Stimulated activated CD4-positive, alpha-beta T cell treated with anti-CD3 and anti-CD28 coated beads, TNF-alpha, amount 100 ng/mL, for 1 hour (primary cell): ENCODE measurements at places on chromosomes 16 and 17.

DNA sequence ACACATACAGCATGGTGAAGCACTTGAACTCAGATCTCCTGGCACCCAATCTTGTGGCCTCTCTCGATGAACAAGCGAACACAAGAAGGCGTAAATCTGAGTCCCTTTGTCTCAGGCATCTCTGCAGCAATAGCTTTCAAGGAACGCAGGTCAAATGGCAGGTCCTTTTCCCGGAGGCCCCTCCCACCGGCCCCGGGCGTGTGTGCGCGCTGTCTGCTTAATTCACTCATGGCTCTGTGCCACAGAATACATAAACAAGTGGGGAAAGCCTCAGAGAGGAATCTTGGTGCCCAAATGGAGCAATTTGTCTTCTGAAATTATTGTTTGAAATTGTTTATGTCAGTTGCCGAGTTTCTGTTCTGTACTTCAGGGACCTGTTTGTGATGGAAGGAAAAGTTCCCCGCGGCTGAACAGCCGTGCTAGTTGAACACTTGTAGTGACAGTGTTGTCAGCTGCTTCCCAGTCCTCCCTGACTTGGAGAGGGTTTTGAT, 14.8 kb downstream of the MYOCD start:
- no peak for DNase-seq

- no peak for DNase-seq
Observed at GRCh38 chr17:50194934-50195865, 6.2 kb downstream of the COL1A1 start.

DNA sequence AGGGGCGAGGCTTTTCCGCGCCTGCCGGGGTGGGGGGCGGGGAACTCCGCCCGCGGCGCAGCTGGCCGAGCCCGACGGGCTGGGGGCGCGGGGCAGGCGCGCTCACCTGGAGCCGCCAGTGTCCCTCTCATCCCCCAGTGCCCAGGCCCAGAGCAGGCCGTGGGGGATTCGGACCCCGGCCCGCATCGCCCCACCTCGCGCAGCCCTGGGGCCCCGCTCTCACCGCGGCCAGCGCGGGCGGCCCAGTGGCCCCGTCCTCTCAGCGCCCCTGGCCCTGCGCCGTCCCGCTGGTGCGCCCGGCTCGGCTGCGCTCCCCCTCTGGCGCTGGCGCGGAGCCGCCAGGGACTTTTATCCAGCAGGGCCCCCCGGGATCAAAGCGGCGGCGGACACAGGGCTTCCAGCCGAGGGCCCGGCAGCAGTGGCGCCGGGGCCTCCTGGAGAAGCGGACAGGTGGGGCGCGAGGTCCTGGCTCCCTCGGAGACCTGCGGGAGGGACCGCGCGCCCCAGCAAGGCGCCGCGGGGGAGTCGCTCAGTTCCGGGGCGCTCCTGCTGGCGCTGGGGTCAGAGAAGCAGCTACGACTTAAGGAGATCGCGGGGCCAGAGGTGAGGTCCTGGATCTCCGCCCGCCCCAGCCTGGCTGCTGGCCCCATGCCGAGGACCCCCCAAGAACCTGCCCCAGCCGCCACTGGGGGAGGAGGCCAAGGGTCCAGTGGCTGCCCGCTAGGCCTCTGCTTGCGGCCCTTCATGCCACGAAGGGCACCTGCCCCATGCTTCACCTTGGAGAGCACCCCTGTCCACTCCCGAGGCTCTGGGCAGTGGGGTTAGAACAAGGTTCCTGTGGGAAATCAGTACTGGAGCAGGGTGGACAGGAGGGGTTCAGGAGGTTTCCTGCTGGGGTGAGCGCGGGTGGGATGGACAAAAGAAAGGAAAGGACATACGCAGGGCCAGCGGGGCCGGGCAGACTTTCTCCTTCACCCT, 823 bp upstream of the NOTUM start:
- DNase-seq, result no peak

DNA sequence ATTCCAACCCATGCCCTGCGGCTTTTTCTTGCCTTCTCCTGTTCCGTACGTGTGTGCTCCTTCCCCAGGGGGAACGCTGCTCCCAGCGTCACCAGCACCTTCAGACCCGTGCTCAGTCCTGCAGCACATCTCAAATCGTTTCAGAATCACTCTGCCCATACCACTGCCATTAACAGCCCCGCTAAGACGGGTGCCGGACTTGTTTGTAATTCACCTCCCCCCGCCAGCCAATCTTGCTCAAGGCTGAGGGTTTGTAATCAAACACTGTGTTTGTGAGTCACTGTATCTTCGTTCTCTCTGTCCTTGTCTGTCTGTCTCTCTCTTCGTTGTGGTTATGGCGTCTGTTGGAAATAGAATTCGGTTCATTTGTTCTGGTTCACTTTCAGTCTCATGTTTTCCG, 17.3 kb downstream of the CARD14 start:
- no peak for DNase-seq

DNA sequence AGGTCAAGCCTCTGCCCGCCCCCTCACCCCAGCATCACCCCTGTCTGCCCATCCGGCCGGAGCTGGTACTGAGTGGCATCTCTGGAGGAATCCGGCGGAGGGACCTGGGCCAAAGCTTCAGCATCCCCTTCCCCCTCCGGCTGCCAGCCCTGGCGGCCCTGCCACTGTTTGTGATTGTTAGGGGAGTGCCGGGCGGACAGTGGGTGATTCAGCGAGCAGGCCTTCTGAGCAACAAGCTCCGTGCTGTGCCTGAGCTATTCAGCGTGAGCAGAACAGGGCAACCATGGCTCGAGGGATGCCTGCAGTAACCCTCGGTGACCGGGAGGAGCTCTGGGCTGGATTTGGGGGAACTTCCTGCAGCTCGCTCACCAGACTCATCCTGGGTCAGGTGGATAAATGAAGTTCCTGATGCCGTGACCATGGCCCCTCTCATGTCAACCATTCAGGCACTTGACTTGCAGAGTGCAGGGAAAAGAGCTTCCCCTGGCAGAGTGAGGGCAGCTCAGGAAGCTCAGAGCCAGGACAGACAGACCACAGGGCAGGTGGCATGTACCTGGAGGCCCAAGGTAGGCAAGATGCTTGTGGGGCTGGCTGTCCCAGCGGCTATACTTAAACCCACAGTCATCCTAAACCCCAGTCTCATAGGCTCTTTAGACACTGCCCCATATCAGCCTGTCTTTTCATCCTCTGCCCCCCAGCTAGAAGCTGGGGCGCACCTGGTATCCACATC, 24.3 kb upstream of the MLKL start:
- no peak for DNase-seq

DNA sequence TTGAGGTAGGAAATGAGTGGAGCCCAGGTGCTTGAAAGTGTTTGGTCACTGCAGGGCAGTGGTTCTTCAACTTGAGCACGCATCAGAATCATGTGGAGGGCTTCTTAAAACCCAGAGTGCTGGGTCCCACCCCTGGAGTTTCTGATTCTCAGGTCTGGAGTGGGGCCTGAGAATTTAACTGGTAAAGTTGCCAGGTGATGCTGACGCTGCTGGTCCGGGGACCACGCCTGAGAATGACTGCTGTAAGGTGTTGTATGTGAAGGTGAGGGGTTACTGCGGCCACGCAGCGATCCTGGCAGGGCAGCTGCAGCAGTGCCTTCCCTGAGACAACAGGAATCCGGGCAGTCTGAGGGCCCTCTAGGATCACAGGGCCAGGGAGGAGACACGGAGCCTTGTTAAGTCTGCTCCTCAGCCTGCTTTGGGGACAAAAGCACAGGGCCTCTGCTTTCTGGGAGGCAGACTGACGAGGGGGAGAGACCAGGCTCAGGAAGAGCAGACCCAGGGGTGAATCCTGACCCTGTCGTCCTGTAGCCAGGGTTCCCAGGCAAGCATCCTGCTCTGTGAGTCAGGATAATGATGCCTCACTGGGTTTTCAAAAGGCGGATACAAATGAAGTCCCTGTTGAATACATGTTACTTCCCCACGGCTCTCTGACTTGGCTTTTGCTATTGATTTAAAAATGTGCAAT, 16.2 kb downstream of the CCDC42 start:
- DNase-seq, result no peak

- no peak for DNase-seq
Observed at GRCh38 chr16:82852388-82853008, 225.7 kb downstream of the CDH13 start.

GRCh38 chr17:47254403-47254943, 846 bp downstream of the ITGB3 start:
- no peak for DNase-seq

- no peak for DNase-seq
Observed at GRCh38 chr16:73308771-73309170, 260.8 kb upstream of the ZFHX3 start.

- no peak for DNase-seq
Observed at GRCh38 chr16:626787-627453, 3.9 kb upstream of the WFIKKN1 start.

GRCh38 chr17:604765-605164, 109.9 kb downstream of the VPS53 start:
- DNase-seq, result no peak

- no peak for DNase-seq
Observed at GRCh38 chr17:74527081-74527480, 4.2 kb downstream of the CD300LB start.

- DNase-seq, result no peak
Observed at GRCh38 chr16:457732-458400, 32.4 kb downstream of the RAB11FIP3 start.

GRCh38 chr17:7219229-7219811, 316 bp downstream of the DLG4 start:
- no peak for DNase-seq

DNA sequence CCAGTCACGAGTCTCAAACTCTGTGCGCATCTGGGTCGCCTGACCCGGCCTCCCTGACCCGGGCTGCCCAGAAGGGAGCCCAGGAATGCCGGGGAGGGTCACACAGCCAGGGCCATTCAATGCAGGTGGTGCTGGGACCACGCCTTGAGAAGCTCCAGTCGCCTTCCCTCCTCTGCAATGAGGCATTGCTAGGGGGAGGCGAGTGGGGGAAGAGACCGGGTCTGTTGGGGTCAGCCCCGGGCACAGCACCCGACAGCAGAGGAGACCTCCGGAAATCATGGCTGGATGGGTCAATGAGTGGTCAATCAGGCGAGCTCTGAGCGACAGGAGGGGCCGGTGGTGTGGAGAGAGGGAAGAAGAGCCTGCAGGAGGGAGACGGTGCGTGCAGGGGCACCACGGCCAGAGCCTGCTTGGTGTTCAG, 13.3 kb downstream of the JPH3 start:
- DNase-seq, result no peak

DNA sequence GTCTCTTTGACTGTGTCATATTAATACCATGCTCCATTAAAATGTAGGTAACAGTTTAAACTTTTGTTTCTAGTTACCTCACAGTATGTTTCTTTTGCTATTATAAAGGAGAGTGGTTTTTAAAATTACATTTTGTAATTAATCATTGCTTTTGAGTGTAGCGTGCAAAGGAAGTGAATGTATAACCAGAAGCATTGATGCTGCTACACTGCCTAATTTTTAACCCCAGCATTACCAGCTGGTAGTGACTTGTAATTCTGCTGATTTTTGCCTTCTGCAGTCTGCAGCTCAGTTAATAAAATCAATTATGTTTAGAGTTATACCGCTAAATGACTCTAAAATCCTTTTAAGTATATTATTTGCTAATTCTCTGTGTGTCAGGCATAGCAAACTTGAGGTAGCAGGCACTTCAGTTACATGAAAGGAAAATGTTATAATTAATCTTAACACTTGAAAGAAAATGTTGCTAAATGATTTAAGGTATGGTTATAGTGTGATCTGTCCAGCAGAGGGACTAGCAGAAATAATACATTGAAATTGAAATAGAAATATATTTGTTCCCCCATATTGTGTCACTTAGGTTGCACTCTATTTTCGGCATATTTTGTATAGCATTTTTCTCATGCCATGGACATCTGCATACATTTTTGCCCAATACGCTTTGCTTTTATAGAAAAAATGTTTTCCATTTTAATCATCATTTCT, 388.5 kb downstream of the CNTNAP4 start:
- DNase-seq, result no peak

DNA sequence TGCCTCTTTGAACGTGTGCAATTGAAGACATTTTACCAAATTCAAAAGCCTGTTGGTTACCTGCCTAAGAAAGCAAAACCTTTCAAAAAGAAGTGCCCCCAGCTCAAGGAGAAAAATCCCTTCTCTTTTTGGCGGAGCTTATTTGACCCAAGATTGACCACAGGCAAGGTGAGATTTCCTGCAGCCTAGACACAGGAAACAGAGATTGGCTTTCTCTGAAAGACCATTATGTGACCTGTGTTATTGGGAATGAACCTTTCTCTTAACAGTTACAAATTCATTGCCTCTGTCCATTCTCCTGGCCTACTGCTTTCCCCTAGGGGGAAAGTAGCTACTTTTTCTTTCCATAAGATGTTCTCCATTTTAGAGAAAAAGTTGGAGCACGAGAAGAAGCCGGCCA, 42.1 kb upstream of the MAF start:
- DNase-seq, result no peak

- DNase-seq, result no peak
Observed at GRCh38 chr17:67139784-67140665, 95.7 kb downstream of the CACNG1 start.

DNA sequence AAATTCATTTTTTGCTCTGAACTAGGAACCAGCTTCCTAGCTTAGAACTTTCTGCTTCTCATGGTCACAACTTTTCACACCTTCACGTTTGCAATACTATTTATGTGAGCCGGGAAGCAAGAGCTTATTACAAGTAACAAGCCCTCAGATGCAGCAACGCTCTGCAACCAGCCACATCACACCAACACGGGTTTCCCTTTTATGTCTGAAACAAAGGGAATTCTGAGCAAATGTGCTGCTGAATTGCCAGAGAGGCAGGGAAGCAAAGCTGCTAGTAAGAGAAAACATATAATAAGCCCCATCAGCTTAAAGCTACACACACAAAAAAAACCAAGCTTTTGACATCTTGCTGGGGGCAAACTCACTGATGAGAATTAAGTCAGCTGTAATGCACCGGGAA, 122.2 kb downstream of the SLC39A11 start:
- DNase-seq, result no peak

GRCh38 chr17:43549496-43549895, 3.4 kb upstream of the ETV4 start:
- no peak for DNase-seq
